Naive thymus-derived CD8-positive, alpha-beta T cell (primary cell): ENCODE measurements at places on chromosomes 12 and 14.

GRCh38 chr12:70849265-70849960 lies 71.1 kb downstream of the PTPRR start:
- DNase-seq, result no peak

DNA sequence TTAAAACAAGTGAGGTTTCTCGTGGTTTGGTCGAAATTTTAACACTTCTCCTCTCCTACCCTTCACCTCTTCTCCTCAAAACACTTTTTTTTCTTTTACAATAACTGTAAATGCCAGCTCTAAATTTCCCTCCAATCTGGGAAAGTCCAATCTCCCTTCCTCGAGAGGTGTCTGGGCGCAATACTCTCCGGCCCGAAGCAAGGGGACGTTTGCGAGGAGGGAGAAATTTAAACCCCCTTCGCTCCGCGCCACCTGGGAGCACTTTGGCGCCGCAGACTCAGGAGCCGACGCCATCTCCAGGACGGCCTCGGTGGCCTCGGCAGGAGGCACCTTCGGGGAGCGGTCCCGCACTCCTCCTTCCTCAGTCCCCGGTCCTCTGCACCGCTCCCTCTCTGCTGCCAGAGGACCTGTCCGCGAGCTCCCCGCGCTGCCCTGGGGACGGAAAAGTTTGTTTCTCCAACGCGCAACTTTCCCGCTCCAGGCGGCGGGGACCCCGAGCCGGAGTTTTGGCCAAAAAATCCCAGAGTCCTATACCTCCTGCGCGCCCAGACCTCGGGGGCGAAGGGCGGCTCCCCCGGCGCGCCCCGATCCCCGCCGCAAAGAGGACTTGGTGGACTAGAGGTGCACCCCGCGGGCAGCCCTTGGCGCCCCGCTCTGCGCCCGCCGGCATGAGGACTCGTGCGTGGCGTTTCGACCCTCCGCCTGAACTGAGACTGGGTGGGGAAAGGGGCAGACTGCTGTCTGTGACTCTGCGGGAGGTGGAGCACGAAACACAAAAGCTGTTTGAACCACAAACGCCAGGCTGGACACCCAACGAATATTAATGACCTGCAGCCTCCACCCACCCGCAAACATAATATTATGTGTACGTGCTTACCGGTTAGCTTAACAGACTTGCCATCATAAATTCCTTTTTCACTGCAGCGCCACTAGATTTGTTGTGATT lies 95.2 kb upstream of the HMGA2 start:
- no peak for DNase-seq

DNA sequence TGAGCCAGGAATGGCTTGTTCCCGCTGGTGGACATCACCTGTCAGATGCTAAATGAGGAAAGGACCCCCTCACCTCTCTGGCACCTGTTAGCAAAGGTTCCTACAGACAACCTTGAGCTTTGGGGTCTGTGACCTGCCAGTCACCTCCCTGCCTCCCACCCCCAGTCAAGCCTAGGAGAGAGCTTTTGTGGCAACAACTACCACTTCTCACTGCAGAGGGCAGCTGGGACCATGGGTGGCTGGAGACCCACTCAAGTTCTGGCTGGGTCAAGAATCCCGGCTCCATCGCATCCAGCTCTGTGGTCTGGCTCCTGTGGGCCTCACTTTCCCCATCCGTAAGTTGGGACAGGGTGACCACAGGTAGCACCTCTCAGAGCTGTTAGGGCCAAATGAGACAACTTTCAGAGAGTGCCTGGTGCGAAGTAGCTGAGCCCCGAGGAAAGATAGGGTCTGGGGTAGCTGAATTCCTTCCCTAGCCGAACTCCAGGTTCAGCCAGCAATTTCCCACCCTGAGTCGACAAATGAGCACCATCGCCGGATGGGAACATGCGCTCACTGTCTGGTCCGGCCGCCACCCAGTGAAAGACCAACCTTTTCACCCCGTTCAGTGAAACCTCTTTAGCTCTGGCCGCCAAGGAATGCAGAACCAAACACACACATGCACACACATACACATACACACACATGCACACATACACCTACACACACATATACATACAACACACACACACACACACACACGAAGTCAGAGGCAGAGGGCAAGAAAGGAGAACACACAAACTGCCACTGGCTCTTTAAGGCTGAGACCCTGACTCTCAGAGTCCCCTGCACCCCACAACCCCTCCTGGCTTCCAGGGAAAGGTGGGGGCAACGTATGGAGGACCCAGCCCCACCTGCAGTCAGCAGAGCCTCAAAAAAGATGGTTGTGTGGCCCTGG lies 1.9 kb downstream of the TMEM119 start:
- no peak for DNase-seq

GRCh38 chr14:47040550-47040949 lies 389.0 kb upstream of the RPL10L start:
- no peak for DNase-seq

- DNase-seq, result no peak
These were observed 233.6 kb upstream of the ARHGAP5 start for GRCh38 chr14:31843361-31844091.

DNA sequence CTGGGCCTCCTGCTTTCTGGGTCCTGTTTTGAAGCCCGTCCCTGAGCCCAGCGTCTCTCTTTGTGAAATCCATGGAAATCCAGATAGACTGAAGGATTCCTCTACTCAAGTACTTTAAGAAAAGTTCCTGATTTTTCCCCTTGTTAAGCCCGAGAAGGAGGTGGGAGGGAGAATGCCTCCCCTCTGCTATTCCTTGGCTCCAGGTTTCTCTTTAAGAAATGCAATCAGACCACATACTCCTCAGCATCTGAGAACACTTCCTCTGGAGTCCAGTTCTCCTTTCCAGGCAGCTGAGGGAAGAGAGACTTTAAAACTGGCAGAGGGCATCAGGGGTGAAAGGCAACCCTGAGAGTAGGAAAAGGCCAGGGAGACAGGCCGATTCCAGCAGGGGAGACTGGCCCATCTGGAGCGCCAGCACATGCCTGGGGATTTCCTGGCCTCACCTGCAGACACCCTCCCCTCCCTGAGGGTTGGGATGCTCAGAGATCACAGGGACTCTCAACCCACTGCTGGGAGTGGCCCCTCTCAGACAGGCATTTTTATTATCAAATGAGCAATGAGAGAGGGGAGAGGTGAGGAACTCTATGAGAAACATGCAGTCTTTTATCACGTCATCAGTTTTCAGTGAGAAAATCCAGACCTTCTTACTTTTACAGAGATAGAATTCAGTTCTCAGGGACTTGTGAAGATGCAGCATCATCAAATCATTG lies 2.0 kb upstream of the EMP1 start:
- no peak for DNase-seq

DNA sequence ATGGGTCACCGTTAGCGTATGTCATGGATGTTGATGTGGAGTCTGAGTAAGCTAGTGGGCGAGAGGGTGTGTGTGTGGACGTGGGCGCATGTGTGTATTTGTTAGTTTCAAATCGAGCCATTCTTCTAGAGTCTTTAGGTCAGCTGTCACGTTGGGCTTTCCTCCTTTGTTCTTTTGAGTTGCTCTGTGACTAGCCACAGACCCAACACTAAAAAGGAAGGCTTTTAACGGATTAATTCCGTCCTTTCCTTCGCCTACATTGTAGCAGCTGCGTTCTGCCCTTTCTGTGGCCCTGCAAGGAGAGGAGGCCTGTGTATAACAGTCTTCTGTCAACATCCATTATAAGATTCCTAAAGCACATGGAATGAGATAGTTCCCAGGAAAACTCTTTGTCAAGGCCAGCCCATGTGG lies 117.2 kb upstream of the DNM1L start:
- DNase-seq, result no peak

- DNase-seq, result no peak
These were observed 6.9 kb upstream of the ZNF140 start for GRCh38 chr12:133073836-133074235.

DNA sequence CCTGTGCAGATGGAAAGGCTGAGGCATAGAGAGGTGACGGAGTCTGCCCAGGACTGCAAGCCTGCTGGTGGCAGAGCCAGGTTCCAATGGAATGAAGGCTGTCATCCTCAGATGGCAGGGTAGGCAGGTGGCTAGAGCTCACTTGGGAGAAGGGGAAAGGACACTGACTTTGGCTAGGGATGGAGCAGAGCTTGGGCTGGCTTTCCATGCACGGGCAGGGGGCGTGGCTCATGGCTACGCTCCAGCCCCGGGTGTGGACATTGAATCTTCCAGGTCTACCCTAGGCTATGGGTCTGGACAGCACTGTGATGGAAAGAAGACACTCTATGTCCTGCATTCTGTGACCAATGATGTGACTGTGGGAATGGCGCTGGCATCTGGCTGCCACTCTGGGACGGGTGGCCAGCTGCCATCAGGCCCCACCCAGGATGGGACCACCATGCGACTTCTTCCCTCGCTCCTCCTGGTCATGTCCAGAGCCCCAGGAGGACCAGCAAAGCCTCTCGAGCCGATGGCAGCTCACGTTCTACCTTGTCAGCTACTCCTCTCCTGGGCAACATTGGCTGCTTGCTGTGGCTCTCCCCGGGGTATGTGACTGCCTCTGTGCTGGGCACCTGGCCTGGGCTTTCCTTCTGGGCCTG lies 398.7 kb downstream of the TMEM121 start:
- DNase-seq, result no peak

DNA sequence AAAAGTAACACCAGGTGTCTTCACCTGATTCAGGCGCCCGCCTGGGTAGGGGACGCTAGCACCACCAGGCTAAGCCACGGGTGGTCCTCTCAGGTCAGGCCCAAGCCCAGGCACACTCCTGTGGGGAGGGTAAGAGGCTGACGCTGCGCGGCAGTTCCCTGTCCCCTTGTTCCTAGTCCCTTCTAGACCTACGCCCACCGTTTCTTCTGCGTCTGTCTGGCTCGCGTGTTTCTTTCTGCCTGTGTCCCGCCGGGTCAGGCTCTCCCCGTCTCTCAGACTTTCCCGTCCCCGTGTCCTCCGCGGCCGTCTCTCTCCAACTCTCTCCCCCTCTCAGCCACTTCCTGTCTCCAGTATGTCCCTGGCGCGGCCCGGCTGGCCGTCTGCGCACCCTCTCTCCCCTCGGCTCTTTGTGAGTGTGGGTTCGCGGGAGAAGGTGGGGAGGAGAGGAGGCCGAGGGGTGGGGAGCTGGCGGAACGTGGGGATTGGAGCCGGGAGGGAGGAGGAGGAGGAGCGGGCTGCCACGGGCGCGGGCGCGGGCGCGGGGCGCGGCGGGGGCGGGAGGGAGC lies 3.1 kb upstream of the TNS2 start:
- peak; percentile 55 for DNase-seq

- DNase-seq, result no peak
These were observed 43.0 kb upstream of the MANSC4 start for GRCh38 chr12:27823038-27823437.

- DNase-seq, result no peak
These were observed 8.9 kb upstream of the IRF2BPL start for GRCh38 chr14:77037215-77037937.

DNA sequence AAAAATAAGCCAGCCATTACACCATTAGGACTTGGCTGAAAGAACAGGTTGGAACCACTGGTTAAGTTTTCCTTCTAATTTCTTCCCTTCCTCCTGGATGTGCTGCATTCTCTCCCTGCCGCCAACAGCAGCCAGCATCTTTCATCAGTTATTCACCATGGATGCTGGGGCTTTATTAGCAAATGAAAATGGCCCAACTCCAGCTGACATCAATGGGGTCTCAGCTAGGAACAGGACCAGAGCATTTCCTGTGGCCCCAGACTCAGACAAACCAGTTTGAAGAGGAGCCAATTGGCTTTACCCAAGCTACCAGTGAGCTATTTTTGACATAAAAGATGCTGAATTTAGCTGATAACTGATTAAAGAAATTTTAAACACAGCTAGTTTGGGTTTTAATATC lies 26.0 kb upstream of the TBX5 start:
- DNase-seq, result no peak

GRCh38 chr14:65281991-65282895 lies 130.3 kb upstream of the FUT8 start:
- no peak for DNase-seq

- peak; percentile 30 for DNase-seq
These were observed 645 bp downstream of the JDP2 start for GRCh38 chr14:75428230-75429104.

GRCh38 chr12:26244503-26244902 lies 49.1 kb downstream of the SSPN start:
- DNase-seq, result no peak

DNA sequence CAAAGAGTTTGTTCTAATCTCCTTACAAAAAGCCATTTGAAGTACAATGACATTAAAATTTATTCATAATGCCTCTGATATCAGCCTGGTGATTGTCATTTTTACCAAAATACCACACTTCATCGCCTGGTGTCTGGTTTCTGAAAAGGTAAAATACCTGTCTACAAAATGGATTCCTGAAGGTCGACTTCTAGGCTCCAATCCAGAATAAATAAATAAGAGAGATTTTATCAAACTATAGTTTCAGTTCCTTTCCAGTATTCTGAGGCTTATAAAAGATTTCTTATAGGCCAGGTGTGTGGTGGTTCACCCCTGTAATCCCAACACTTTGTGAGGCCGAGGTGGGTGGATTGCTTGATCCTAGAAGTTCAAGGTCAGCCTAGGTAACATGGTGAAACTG lies 340.7 kb downstream of the SLC16A7 start:
- DNase-seq, result no peak

DNA sequence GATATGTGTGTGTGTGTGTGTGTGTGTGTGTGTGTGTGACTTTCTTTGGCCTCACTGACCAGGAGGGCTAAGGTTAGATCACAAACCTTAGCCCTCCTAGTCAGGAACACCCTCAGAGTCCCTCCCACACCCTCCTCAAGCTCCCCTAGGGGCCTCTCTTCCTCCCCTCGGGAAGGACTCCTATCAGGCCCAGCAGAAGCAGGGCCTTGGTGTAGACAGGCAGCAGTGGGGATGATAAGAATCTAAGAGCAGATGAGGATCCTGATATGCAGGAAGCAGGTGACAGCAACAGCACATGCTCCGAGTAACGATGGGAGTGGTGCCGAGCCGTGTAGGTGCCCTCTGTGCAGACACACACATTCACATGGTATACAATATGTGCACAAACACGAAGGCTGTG lies 20.7 kb downstream of the PLEK2 start:
- DNase-seq, result no peak

GRCh38 chr12:414859-415258 lies 13.4 kb downstream of the CCDC77 start:
- DNase-seq, result no peak

GRCh38 chr12:116390401-116391335 lies 113.2 kb upstream of the MED13L start:
- DNase-seq, result no peak

- DNase-seq, result peak; percentile 98
These were observed 419 bp upstream of the SH2B3 start for GRCh38 chr12:111405149-111405858.

DNA sequence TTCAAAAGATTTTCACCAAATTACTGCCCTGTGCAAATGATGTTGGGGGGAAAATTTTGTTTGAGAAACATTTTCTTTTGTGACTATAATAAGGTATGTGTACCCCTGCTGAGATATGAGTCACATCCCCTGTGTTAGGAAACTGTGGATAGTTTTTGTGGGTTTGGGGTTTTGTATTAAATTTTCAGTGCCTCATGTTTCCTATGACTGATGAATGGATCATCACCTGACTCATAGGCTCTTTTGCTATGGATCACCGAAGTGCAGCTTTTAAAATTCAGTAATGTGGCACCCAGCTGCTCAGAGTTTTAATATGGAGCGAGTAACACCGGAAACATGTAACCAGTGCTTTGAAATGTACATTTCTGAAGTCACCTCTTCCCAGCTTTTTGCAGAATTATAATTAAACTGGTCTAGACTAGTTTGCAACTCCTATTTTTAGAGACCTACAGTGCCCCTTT lies 167.4 kb upstream of the HMGA2 start:
- DNase-seq, result no peak
